K562 (cell line): ENCODE measurements at places on chromosomes 3 and 15. TPM values are rescaled to one million over a fixed set of nuclear protein-coding genes. Genes with fewer than 3 reads are reported as not detected.

DNA sequence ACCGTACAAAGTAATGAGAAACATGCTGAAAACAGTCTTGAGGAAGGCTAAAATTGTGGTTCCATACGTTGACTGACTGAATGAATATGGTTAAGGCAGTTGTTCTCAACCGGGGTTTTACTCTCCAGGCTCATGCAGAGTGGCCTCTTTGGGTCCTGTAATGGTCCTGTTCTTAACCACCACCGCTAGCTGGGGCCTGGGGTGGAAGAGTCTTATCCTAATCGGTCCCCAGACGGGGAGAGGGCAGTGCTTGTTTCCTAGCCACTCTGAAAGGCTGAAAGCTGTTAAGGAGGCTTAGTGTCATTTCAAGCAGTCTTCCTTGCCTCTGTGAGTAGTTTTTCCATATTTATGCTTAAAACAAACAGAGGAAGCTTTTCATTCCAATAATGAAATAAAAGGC, 32.0 kb downstream of the SELENOT start:
- peak; percentile 55 for DNase-seq

The TMEM212 gene
- not detected in 2 replicates for total RNA-seq

DNA sequence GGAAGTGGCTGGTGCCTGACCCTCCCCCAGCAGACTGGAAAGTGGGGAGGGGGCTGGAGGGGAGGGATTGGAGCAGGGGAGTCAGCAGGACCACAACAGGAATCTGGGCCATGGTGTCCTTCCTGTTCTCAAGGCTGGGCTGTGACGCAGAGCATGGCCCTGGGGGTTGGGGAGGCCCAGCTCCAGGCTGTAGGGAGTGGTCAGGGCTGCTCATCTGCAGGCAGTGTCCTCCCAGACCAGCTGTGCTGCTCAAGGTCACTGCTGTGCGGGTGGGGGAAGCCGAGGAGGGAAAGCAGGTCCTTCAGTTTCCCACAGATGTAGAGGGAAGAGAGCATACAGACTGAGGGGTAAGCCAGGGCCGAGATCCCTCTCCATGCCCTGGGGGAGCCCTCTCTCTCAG, 40.7 kb downstream of the CYP11A1 start:
- no peak for DNase-seq

The CD80 gene
- total RNA-seq = 4.4 and 4.8 TPM in 2 replicates

DNA sequence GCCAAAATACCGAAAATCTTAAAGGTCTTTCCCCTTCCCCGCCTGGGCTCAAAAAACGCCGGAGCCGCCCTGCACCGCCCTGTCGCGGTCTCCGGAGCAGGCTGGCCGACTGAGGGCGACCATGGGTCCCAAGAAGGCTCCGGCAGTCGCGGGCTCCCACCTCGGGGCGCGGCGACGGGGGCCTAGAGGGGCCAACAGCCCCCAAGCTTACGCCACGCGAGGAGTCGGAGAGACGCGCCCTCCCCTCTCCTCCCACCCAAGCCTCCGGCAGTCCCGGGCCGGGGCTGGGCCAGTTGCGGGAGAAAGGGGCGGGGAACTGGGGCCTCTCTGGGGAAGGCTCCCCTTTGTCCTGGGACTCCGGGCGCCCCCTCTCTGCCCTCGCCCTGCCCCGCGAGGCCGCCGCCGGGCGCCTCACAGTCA, 69.2 kb downstream of the GOLGA8B start:
- DNase-seq = peak; percentile 84

The ZBBX gene
- not detected in 2 replicates for total RNA-seq

- no peak for DNase-seq
Observed at GRCh38 chr3:13493867-13494441, 13.8 kb downstream of the HDAC11 start.
